ENCODE measurements at places on chromosomes 13 and 19.

DNA sequence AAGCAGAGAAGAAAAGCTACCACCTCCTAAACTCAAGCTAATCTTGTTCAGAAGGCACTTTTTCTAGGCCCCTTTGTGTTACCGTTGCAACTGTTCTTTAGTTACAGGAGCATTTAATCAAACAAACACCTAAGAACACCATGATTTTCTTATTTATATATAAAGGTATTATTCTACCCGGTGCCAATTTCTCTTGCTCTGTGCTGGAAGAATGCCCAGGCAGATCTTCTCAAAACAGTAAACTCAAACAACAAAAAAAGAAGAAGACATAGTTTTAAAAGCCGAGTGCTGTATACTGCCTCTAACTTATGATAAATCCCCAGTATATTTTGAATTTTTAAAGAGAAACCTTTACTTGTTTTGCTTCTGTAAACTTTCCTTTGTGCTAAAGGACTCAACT lies 20.4 kb downstream of the SLC7A1 start:
- no peak for DNase-seq

DNA sequence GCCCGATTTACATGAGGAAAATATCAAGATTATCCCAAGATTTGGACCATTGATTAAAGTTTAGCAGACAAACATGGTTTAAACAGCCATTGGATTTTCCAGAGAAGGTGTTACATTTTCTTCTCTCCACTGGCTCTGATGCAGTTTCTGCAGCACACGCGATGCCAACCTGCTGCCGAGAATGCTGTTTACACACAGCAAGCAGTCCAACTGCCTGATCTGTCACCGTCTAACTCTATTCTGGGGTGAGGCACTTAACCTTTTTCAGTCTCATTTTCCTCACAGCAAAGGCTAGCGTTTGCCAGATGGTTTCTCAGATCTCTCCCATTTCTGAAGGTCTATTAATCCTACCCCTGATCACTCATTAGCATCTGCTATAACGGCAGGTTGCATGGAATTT lies 763.5 kb upstream of the GPC6 start:
- no peak for DNase-seq

DNA sequence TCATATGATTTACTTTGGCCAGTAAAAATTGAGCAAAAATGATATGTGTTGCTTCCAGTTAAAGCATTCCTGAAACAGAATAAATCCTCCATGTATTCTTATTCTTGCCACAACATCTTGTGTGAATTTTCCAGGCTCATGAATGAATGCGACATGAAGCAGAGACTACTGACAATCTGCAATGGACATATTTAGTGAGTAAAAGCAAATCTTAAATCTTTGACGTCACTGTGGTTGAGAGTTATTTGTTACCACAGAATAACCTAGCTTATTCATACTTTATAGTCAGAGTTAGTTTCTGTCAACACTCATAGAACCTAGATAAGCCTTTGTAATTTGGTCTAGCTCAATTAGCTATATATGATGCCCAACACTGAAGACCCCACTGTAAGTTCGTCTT lies 1443.1 kb downstream of the PCDH9 start:
- DNase-seq, result no peak

- peak; percentile 19 for DNase-seq
Observed at GRCh38 chr13:81017513-81018152, 676.7 kb upstream of the SPRY2 start.

- DNase-seq, result no peak
Observed at GRCh38 chr19:48990400-48990799, 2.7 kb downstream of the GYS1 start.

- DNase-seq, result no peak
Observed at GRCh38 chr19:7636691-7637373, at the start of gene STXBP2. Gene STXBP2 (plus strand): TSS chr19:7637110. CDS start chr19:7637150, 40 bp downstream.

DNA sequence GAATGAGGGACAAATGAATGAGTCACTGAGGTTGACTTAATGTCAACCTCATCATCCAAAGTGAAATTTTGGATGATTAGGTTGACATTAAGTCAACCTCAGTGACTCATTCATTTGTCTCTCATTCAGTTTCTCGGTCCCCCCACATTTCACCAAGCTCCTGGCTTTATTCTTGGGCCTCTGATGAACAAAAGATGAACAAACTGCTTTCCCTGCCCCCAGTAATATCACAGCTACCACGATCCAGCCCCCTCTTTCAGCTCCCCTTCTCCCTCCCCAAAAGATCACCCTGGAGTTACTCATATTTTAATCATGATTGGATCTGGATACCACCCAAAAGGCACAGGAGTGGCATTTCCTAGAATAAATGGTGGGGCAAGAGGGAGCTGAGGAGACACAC lies 10.8 kb downstream of the CEACAM18 start:
- DNase-seq, result no peak

DNA sequence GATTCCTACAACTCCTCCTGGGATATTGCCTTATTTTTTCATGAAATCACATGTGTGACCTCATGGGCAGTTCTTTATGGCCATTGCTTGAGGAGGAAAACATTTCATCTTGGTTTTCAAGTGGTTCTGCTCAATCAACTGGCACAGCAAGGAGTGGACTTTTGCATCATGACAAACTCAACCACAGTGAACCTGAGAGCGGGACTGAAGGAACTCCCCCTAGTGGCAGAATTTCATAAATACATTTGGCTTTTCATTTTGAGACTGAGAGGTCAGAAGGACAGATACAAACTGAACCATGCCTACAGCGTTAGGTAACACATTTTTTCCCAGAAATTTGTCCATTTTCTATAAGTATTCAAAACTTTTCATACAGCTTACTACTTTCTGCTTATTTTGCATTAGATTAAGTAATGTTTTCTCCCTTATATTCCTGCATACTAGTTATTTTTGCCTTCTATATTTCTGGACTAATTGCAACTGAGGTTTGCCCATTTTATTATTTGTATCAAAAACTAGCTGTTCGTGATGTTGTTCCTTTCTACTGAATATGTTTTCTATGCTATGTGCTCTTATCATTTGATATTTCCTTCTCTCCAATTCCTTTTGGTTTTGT lies 13.4 kb upstream of the SIGLEC12 start:
- DNase-seq, result peak; percentile 35
